ENCODE measurements at places on chromosomes 4 and X. TPM values are rescaled to one million over a fixed set of nuclear protein-coding genes. Genes with fewer than 3 reads are reported as not detected.

DNA sequence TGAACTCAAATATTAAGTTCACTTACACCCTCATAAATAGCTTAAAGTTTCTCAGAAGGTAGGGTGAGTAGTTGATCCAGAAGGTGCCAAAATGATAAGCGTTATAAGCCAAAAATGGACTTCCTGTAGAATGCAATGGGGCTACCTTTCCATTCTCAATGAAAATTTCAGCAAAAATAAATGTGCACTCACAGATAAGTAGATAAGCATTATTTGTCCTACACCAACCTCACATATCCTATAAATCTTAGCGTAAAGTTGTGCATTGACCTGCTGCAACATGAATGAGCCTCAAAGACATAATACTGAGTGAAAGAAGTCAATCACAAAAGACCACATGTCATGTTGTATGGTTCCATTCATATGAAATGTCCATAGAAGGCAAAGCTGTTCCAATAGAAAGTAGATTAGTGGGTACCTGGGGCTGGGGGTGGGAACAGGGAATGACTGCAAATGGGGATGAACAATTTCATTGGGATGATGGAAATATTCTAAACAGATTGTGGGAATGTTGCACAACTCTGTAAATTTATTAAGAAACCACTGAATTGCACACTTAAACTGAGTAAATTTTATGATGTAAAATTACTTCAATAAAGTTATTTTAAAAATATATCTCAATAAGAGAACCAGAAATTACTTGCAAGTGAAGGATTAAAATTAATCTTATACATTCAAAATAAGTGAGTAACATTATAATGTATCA, 100.9 kb downstream of the AMELX start:
- no peak for DNase-seq

- peak; percentile 47 for DNase-seq
Observed at GRCh38 chrX:43559644-43560043, 96.5 kb upstream of the MAOA start.

DNA sequence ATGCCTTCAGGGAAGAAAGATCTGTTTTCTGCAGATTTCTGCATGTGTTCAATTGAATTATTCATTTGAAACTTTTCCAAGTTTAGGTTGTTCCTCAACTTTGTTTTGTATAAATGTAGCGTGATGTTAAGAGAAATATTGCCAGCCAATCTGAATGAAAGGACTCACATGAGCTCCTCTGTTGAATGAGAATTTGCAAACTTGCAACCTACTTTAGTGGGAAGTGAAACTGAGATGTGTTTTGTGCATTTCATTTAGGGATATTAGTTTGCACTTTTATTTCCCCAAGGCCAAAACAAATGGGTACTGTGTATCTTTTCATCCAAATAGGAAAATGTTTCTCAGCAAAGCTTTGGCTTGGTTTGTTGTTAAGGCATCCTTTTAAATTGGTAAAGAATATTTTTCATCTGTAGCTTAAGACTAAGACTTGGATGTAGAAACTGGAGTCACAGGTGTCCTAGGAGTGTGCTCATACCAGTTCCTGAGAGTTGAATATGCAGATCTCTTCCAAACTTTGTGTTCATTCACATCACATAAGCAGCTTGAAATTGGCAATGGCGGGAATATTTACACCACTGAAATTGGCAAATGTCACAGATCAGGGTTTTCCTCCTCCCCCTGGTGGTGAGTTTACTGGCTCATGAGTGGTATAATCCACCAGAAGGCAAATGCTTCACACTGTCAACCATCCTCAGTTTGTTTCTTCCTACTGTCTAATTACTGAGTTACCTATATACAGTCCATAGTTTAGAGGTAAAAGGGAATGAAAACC, 193.6 kb upstream of the BANK1 start:
- no peak for DNase-seq

GRCh38 chrX:53004038-53004437, 44.6 kb upstream of the GPR173 start:
- DNase-seq, result no peak

DNA sequence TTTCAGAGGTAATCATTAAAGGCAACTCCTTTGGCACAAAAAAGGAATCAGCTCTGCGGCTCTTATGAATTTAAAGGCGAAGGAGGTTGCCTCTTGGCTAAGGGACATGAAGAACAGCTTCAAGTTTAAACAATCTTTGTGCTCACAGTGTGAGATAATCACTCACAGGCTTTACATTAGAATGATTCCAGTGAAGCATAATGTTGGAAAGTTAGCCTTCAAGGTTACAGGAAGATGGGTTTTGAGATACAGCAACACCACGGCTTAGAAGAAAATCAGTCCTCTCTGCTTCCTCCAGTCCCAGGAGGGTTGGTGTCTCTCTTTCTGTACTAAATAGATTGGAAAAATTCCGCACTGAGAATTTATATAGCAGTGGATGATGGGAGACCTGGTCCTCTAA, 11.6 kb upstream of the SCD5 start:
- DNase-seq, result no peak

DNA sequence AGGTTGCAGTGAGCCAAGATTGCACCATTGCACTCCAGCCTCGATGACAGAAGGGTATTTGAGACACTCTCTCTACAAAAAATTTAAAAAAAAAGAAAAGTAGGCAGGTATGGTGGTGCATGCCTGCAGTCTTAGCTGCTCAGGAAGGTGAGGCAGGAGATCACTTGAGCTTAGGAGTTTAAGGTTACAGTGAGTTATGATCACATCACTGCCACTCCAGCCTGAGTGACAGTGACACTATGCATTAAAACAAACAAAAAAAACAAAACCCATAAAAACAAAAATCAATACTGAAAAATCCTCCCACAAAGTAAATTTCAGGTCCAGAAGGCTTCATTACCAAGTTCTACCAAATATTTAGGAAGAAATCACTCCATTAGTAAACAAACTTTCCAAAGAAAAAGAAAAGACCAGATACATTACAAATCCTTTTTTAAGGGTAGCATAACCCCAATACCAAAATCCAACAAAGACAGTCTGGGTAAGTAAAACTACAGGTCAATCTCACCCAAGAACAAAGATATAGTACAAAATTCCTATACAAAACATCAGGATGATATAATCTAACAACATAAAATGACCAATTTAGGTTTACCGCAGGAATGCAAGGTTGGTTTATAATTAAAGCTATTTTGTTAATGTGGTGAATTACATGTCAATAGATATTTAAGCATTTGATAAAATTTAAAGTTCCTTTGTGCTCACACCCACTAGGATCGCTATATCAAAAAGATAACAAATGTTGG, 11.7 kb downstream of the NELFA start:
- DNase-seq, result no peak

GRCh38 chrX:130715299-130715698, 187.7 kb downstream of the ENOX2 start:
- no peak for DNase-seq

DNA sequence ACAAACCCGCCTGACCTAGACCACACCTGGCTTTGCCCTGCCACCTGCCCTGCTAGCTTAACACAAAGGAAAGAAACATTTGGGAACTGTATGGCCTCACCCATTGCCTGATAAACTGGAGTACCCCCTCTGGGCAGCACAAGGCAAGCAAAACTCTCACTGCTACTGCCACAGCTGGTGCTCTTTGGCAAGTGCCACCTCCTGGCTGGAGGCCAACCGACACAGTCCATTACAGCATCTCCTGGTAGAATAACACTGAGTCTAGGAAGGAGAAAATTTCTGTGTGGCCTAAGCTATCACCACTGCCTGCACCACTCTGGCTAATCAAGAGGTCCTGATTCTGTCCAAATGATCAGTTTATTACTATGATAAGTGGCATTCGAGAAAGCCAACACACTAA, 18.9 kb upstream of the SPANXN3 start:
- no peak for DNase-seq

DNA sequence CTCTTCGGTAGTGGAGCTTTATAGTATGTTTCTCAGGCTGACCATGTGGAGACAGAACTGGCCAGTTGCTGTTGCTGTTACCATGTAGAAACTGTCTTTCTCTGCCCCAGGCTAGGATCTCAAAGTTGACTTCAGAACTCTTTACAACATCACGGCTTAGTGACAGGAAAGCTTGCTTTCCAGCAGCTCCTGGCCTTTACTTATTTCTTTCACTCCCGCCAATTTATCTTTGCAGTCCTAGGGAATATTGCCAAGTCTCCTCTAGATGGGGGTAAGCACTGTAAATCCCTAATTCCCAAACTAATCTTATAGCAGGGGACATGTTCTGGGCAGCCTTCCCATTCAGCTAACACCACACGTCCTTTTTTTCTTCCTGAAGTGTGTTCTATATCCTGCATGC, 631.6 kb downstream of the SPRY1 start:
- peak; percentile 57 for DNase-seq

GRCh38 chr4:23654791-23655190, 235.1 kb downstream of the PPARGC1A start:
- DNase-seq, result no peak

- DNase-seq, result peak; percentile 15
Observed at GRCh38 chr4:109760682-109761081, 30.8 kb upstream of the PLA2G12A start.

- DNase-seq, result no peak
Observed at GRCh38 chrX:6464726-6465125, 70.2 kb downstream of the VCX3A start.

DNA sequence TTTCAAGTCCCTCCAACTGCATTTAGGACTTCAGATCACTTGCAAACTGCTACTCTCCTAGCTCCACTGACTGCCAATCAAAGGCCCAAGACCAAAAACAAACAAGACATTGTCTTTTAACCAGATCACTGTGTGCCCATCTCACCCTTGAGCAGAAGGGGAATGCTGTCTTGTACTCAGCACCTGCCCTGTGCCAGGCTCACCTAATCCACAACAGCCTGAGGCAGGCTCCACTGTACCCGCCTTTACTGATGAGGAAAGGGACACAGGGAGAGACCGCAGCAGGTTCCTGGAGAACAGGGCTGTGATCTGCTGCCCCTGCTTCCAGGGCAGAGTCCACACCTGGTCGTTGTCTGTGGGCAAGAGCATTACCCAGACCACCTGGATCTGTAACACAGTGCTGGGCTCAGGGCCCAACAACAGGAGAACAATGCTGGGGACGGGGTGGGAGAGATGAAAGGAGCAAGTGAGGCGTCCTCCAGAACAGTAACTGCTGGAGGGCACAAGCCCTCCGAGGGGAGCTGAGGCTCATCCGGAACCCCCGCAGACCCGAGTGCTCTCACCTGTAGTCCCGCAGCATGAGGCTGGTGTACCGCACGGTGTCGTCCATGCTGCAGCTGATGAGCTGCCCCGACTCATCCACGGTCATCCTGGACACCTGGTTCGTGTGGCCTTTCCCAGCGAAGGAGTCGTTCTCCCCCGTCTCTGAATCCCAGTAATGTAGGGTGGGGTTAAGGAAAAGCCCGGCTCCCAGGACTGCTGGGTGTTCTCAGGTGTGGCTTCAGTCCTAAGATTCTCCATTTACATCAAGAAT, 33.9 kb downstream of the WDR1 start:
- DNase-seq, result no peak

- DNase-seq, result no peak
Observed at GRCh38 chr4:74018771-74019170, 19.7 kb downstream of the CXCL3 start.

- DNase-seq, result no peak
Observed at GRCh38 chr4:101284546-101284945, 62.8 kb downstream of the PPP3CA start.

Gene VCX
- total RNA-seq, result not detected

Gene FRMD7
- total RNA-seq, result 0.48 TPM

Gene HEPH
- 46.0 TPM for total RNA-seq

Gene GABRB1
- not detected for total RNA-seq

Gene MAGEA1
- not detected for total RNA-seq

Gene SPANXB1
- not detected for total RNA-seq

Gene TLR3
- total RNA-seq, result 5.1 TPM
